Skin of body (tissue), 3 donors: ENCODE measurements at places on chromosomes 4 and X. TPM values are rescaled to one million over a fixed set of nuclear protein-coding genes. Genes with fewer than 3 reads are reported as not detected.

The PDGFC gene
- total RNA-seq: 32.6 TPM

The MORC4 gene
- 42.2 TPM for total RNA-seq

The SMARCA1 gene
- total RNA-seq: 55.2 TPM

The CPZ gene
- 14.1 TPM for total RNA-seq

The SOX3 gene
- not detected for total RNA-seq

The FGF16 gene
- 0.49 TPM for total RNA-seq

The PROM1 gene
- 8.2 TPM for total RNA-seq

The OCIAD2 gene
- 16.3 TPM for total RNA-seq

The TAB3 gene
- total RNA-seq: 16.0 TPM

The RHOXF2 gene
- not detected for total RNA-seq

- no peak for DNase-seq
Measured at GRCh38 chrX:153806999-153807575, 12.6 kb downstream of the SSR4 start.

DNA sequence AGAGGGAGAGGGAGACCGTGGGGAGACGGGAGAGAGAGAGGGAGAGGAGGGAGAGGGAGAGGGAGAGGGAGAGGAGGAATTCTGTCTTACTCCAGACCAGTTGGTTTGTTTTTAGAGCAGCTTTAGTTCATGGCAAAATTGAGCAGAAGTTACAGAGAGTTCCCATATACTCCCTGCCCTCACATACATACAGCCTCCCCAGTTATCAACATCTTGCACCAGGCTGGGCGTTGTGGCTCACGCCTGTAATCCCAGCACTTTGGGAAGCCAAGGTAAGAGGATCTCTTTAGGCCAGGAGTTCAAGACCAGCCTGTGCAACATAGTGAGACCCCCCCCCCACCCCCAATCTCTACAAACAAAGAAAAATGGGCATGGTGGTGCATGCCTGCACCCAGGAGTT is 79.8 kb upstream of the OGT start:
- no peak for DNase-seq

GRCh38 chr4:148216866-148217814 is 225.1 kb downstream of the NR3C2 start:
- no peak for DNase-seq

- DNase-seq: no peak
Measured at GRCh38 chr4:112726041-112726440, 89.1 kb downstream of the LARP7 start.

DNA sequence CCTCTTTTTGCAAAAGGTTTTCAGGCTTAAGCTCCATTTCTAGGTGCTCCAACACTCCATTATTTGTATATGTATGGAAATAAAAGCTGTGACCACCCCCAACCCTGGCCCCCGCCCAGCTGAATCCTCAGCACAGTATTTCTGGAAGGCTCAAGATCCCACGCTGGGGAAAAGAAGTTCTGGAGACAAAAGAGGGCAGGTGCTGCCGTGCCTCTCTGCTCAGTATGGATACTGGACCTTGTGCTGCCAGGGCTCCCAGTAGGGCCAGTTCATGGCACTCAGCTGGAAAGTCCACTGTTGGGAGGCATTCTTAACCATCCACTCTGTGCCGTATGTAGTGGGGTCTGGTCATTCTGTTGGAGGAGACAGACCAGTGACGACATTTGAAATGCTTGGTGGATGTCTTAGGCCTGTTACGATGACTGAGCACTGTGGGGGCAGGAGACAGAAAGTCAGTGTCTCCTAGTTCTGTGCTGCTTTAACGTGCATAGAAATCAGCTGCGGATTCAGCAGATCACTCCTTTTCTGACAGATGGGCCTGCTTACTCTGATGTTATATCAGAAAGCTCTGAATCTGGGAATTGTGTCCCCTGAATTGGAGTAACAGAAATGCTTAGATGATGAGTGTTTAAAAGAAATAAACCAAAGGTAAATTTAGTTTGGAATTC is 48.4 kb upstream of the MSANTD1 start:
- DNase-seq: no peak

- no peak for DNase-seq
Measured at GRCh38 chr4:62550121-62550520, 1350.0 kb downstream of the ADGRL3 start.

DNA sequence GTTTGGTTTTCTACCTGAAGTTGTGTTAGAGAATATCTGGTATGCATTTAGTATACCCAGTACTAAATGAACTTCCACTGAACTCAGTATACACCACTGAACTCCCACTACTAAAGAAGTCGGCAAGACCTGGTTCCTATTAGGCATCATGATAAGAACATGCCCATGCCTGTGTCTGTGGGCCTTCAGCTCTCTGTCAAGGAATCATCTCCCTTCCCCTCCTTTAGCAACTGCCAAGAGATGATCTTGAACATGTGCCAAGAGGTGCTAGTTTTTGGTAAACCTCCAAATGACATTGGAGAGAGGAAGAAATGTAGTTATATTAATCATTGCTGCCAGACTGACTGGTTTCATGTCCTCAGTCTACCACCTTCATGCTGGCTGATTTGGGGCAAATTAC is 113.2 kb downstream of the ATP10D start:
- no peak for DNase-seq

- no peak for DNase-seq
Measured at GRCh38 chr4:148790246-148790645, 348.0 kb upstream of the NR3C2 start.

- no peak for DNase-seq
Measured at GRCh38 chrX:14038375-14039085, 8.8 kb upstream of the GEMIN8 start.

DNA sequence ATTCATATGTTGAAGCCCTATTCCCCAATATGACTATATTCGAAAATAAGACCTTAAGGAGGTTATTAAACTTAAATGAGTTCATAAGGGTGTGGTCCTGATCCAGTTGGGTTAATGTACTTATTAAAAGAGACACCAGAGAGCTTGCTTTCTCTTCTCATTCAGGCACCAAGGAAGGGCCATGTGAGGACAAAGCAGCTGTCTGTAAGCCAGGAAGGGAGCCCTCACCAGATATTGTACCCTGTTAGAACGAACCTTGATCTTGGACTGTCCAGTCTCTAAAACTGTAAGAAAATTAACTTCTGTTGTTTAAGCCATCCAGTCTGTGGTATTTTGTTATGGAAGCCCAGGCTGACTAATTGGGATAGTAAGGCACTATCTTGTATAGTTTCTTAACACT is 9.1 kb upstream of the YTHDC1 start:
- DNase-seq: no peak

DNA sequence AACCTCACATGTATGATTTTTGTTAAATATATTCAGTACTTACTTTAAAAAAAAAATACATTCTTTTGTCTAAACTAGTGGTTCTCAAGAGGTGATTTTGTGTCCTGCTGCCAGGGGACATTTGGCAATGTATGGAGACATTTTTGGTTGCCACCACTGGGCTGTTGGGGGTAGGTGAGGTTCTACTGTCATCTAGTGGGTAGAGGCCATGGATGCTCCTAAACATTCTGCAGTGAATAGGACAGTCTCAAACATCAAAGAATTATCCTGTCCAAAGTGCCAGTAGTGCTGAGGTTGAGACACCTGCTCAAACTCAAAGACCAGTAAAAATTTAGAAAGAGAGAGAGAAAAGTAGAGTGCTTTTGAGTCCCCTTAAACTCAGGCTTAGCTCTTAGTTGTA is 32.9 kb upstream of the PGM2 start:
- DNase-seq: no peak

DNA sequence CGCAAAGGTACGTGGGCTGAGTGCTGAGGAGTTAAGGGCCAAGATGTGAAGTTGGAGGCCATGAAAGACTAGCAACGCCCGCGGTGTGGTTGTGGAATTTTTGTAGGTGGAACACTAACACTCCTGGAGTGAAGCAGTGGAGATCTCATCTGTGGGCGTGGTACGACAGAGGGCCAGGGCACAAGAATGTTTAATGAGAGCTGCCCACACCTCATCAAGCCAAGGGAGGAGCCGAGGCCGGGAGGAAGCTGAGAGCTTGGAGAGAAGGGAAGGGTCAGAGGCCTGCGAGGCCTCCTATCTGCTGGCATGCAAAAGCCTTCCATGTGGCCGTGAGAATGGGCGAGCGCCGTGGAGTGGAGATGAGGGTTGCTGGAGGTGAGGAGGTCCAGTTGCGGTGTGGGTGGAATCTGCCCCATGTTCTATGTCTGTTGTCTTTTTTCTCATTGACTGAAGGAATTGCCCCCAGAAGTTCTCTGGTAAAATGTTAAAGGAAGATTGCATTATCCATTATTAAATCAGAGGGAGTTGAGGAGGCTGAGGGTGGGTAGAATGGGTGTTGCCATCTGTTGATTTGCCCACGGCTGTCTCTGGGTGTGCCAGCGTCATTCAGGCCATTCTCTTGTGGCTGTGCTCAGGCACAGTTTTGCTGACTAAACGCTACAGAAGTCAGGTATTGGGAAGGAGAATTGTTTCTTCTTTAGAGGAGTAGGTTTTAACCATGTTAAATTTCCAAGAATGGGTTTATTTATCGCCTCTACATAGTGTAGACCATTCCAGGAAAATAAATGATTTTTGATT is 19.8 kb downstream of the SNX25 start:
- no peak for DNase-seq

- DNase-seq: no peak
Measured at GRCh38 chr4:124722071-124722470, 9.5 kb upstream of the ANKRD50 start.

DNA sequence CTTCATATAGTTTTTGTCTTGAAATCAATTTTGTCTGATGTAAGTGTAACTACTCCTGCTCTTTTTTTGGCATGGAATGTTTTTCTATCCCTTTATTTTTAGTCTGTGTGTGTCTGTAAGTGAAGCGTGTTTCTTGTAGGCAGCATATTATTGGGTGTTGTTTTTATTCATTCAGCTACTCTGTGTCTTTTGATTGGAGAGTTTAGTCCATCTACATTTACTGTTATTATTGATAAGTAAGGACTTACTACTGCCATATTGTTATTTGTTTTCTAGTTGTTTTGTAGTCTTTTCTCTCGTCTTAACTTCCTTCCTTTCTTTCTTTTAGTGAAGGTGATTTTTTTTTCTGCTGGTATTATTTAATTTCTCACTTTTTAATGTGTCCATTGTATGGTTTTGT is 30.5 kb upstream of the TMLHE start:
- DNase-seq: no peak

GRCh38 chr4:147288512-147288911 is 192.4 kb upstream of the EDNRA start:
- DNase-seq: no peak

- no peak for DNase-seq
Measured at GRCh38 chr4:99529228-99529627, 18.4 kb downstream of the C4orf17 start.

- no peak for DNase-seq
Measured at GRCh38 chrX:1597345-1598020, 6.1 kb downstream of the AKAP17A start.

DNA sequence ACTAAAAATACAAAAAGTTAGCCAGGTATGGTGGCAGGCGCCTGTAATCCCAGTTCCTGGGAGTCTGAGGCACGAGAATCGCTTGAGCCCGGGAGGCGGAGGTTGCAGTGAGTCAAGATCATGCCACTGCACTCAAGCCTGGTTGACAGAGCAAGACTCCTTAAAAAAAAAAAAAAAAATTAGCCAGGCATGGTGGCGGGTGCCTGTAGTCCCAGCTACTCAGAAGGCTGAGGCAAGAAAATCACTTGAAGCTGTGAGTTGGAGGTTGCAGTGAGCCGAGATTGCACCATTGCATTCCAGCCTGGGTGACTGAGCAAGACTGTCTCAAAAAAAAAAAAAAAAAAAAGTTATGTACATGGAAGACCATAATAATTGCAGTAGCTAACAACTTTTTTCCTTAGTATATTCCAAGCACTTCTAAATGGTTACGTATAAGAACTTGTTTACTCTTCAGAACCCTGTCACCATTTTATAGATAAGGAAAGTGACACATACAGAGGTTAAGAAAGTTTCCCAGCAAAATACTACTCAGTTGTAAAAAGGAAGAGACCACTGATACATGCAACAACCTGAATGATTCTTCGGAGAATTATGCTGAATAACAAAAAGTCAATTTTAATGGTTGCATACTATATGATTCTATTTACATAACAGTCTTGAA is 24.5 kb downstream of the RUFY3 start:
- no peak for DNase-seq

DNA sequence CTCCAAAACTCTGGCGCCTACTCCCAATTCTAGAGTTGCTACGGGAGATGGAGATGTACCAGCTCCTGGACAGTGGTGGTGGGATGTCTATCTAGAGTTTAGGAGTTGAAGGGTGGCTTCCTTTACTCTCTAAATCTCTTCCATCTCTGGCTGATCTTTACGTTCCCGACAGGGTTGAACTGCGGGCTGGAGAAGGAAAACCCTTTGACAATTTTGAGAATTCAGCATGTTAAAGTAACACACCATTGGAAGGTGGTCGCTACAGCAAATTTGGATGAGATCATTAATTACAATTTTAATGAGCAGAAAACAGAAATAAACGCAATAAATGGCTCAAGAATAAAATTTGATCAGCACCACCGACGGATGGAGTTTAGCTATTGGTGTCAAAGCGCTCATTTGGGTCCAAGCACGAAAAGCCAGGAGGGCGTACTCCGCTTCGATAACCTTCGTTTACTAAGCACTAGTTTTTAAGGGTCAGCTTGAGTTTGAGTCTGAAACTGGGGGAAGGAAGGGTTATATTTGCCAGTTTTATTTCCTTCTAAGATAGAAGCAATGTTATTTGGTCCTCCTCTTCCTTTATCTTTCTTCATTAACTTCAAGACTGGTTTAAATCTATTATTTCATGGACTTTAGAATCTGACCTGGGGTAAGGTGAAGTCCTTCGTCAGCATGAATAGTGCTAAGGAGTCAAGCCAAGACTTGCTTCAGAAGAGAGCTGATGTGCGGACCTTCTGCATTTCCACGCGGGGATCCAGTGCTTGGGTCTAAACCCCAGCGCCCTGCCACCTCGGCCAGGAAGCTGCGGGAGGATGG is 1.5 kb upstream of the NKX6-1 start:
- no peak for DNase-seq

- no peak for DNase-seq
Measured at GRCh38 chr4:33722254-33722653, 2522.1 kb downstream of the ARAP2 start.

GRCh38 chr4:106971636-106972035 is 64.5 kb downstream of the DKK2 start:
- no peak for DNase-seq

DNA sequence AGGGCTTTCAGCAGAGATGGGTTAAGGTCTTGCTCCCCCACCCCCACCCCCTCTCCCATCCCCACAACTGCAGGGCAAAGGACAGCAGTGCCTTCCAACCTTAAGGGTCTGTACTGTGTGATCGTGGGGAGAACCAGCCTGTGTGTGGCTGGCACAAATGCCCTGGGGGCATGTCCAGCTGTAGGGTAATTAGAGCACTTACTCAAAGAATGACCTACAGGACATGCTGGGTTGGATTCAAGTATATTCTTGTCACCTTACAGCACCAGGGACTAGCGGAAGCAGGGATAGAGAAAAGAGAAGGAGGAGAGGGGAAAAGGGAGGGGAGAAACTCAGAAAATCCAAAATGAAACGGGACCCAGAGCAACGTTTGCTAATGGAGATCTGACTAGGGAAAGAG is 191.3 kb upstream of the GATB start:
- DNase-seq: no peak

GRCh38 chrX:103537871-103538387 is 18.6 kb upstream of the RAB40A start:
- DNase-seq: no peak
